ENCODE measurements at places on chromosomes 3 and 15.

DNA sequence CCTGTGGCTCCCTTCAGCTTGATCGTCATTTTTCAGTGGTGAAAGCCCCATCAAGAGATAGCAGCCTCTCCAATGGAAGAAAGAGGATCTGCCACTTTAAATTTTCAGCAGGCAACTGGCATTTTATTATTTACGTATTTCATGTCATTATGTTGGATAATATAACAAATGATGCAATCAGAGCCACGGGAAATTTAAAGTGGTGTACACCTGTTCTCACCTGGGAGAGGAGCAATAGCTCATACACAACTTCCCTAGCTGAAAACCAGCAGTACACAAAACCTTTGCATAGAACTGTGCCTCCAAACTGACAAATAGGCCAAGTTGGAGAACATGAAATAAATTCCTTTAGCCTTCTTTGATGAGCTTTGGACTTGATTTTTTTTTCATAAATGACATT is 136.9 kb downstream of the SATB1 start:
- DNase-seq = no peak

GRCh38 chr15:83653639-83654378 is at the start of gene ADAMTSL3:
TSS of gene ADAMTSL3 (plus strand) at chr15:83654123. CDS start at chr15:83655762, 1,639 bp downstream.
- no peak for DNase-seq

DNA sequence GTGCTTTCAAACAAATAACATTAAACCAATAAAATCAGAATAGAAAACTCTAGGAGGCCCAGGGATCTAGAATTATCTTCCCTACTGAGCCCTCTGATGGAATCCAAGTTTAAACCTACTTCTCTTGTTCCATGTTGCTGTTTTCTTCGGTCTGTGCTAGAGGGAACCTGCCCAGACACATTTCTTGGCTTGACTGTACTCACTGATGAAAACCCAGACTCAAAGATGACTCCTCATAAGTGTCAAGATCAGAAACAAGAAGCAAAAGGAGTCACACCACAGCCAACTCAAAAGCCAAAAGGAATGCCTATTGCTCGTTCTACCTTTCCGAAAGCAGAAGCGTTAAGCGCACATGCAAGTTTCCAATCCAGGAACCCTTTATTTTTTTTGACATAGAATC is 31.6 kb downstream of the SCAP start:
- no peak for DNase-seq

DNA sequence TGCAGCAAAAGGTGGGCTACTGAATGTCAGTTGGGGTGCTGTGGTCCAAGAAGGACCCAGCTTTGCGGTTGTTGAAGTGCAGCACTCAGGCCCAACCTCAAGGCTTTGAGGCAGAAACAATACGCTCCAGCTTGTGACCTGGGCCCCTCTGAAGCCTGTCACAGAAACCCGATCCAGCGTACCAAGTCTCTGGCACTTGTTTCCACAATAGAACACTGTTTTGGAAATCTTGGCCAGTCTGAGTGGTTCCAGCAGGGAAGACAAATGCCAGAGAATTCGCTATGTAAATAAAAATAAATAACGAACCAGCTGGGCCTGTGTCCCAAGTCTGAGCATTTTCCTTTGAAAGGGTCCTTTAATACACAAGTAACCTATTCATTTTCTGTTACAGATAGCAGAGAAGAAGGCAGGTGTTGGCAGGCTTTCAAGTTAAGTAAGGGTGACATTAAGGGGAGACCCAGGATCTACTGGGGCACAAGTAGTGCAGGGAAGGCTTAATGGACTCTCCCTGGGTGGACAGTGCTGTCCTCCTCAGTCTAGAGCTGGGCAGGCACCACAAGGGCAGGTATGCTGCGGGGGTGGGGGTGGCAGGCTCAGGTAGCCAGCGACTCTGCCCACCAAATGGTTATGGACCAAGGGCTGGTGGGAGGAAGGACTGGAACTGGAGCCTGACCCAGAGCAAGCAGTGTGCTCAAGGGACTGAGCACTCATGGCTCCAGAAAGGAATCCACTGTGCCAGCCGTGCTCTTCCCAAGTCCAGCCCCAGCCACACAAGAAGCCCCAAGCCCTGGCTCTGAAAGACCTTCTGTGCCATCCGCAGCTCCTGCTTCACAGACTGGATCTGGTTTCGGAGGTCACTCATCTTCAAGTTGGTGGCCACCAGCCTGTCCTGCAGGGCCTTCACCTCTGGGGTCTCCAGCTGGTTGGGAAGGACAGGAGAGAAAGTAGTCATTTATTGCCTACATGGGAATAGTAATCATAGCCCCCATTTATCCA is 26.3 kb downstream of the CCDC13 start:
- no peak for DNase-seq
